ENCODE measurements at places on chromosomes 7 and 10.

GRCh38 chr10:105834261-105835059 lies 1193.4 kb downstream of the SORCS3 start:
- no peak for DNase-seq

DNA sequence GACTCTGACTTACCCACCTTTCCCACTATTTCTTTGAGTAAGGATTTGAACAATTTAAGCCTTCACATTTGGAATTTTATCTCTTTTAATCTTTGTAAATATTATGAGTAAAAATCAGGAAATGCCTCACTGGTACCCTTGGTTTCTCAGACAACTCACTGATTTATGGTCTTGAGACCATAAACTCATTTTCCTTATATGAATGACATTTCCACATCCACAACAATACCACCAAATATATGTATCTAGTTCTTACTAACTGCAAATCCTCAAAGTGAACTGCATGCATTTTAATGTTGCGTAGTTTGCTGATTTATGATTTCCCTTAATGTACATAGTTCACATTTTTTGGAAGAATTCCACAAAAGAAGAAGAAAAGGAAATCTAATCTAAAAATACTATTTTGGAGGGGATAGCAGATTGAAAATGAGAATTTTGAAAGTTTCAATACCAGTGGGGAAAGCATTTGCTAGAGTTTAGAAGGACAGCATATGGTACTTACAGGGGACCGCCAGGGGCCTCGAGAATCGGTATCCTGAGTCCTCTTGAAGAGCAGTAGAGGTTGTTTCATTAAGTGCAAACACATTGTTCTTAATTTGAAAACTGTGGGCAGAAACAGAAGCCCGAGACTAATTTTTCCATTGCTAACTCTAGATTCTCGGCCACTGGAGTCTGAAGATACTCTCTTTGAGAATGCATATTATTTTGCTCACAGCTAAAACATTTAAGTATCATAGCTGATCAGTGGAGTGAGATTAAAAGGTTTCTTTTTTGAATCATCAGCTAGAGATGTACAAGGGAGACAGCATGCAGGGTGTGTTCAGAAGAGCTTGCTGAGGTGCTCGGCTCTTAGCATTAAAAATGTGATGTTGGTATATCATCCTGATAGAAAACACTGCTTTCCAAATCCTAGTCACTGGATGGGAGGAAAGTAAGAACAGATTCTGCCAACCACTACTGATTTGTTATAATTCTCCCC lies 964.0 kb downstream of the GATA3 start:
- no peak for DNase-seq

GRCh38 chr10:3813267-3813666 lies 28.3 kb upstream of the KLF6 start:
- peak; percentile 28 for DNase-seq

GRCh38 chr7:137287651-137288258 lies 55.8 kb downstream of the PTN start:
- no peak for DNase-seq

Data from AG10803 (cell line).